Stimulated activated CD8-positive, alpha-beta memory T cell treated with anti-CD3 and anti-CD28 coated beads, Interleukin-4, amount 100 ng/mL, for 4 hours (primary cell): ENCODE measurements at places on chromosomes 11 and 22.

GRCh38 chr11:72896431-72896830 is 82.2 kb downstream of the ATG16L2 start:
- DNase-seq = no peak

DNA sequence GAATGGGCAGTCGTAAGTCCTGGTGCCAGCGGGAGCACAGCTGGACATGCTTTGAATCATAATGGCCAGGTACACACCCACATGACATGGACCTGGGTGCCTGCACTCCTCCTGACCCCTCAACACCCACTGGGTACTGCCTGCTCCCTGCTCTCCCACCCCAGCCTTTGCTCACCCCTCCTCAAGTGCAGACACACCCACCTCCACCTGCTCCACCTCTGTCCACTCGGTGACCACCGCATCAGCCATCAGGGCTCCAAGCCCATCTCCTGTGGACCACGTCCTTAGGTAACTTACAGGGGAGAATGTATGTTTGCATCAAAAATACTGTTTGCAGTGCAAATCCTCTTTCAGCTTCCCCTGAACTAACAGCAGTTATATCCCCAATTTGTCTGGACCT is 214.6 kb downstream of the BRD1 start:
- DNase-seq = no peak

GRCh38 chr22:48347311-48347710 is 1480.4 kb downstream of the BRD1 start:
- no peak for DNase-seq

DNA sequence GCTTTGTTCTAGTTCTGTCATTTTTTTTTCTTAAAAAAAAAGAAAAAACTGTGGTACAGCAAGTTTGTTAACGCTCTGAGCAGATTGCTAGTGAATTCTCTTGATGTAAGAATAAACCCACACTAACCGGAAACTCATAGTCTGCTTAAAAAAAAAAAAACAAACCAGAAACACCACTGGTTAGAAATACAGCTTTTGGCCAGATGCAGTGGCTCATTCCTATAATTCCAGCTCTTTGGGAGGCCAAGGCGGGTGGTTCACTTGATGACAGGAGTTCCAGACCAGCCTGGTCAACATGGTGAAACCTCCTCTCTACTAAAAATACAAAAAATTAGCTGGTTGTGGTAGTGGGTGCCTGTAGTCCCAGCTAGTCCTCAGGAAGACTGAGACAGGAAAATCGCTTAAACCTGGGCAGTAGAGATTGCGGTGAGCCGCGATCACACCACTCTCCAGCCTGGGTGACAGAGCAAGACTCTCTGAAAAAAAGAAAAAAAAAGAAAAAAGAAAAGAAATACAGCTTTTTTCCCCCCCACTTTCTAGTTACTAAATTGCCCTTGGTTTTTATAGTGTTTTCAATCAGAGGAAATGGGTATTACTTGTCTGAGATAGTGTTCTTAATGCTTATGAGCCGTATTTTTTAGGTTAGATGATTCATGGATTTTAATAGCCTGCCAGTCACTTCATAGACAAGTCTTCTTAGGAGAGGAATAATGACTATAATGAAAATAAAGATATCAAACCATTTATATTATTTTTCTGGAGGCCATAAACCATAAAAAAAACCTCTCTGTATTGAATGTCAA is 222.8 kb downstream of the DDX10 start:
- no peak for DNase-seq

- DNase-seq = no peak
Observed at GRCh38 chr11:32960553-32961164, 55.0 kb upstream of the DEPDC7 start.

DNA sequence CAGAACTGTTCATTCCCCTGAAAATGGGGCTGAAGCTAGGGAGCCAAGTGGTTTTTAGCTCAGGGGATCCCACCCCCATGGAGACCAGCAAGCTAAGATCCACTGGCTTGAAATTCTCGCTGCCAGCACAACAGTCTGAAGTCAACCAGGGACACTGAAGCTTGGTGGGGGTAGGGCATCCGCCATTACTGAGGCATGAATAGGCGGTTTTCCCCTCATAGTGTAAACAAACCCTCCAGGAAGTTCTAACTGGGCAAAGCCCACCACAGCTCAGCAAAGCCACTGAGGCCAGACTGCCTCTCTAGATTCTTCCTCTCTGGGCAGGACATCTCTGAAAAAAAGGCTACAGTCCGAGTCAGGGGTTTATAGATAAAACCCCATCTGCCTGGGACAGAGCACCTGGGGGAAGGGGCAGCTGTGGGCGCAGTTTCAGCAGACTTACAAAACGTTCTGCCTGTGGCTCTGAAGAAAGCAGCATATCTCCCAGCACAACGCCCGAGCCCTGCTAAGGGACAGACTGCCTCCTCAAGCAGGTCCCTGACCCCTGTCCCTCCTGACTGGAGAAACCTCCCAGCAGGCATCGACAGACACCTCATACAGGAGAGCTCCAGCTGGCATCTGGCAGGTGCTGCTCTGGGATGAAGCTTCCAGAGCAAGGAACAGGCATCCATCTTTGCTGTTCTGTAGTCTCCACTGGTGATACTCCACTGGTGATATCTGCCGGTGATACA is 32.7 kb downstream of the GAB4 start:
- no peak for DNase-seq
